ENCODE measurements at places on chromosomes 12 and 14.

- no peak for ATAC-seq
Observed at GRCh38 chr12:73225371-73225937, 953.3 kb downstream of the TRHDE start.

DNA sequence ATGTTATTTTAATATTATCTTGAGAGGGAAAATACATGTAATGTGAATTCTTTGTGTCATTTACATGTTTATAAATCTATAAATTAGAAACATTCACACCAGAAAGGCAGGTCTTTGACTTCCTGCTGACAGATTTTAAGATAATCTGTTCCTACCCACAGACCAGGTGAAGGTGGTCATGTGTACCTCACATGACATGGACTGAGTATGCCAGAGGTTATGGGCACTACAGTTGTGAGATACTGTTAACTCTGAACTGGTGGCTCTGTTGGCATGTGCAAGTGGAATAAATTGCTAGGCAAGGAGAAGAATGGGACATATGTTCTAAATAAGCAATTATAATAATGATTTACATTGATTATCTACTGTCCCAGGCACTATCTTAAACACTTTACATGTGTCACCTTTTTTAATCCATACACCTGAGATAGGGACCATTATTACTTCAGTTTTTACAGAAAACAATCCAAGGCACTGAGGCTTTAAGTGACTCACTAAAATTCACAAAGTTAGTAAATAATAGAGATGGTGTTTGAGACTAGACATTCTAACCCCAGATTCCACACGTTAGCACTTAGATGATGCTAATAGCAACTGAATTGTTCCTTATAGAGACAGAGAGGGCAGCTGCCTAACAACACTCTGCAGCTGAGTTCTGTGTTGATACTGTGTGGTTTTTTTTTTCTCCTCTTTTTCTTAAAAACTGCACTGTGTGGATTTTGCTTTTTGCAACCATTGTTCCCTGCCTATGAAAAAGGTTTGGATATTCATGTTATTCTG is 23.8 kb downstream of the SLC16A7 start:
- no peak for ATAC-seq

DNA sequence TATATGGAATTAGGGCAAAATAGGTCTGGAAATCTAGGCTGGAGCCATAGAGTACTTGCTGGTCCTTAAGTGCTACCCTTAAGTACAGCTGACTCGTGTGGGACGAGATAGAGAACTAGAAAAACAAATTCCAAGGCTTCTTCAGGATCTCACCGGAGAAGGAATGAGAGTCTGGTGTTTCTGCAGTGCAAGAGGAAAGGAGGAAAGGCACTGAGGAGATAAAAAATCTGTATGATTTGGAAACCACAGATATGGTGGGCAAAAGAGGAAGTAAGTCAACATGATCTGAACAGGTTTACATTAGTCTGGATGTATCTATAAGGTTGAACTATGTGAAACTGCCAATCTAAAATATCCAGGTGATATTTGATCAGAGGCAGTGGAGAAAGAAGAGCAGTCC is 134.4 kb upstream of the SOX5 start:
- ATAC-seq: no peak

GRCh38 chr14:98369344-98369743 is 902.7 kb downstream of the BCL11B start:
- no peak for ATAC-seq

DNA sequence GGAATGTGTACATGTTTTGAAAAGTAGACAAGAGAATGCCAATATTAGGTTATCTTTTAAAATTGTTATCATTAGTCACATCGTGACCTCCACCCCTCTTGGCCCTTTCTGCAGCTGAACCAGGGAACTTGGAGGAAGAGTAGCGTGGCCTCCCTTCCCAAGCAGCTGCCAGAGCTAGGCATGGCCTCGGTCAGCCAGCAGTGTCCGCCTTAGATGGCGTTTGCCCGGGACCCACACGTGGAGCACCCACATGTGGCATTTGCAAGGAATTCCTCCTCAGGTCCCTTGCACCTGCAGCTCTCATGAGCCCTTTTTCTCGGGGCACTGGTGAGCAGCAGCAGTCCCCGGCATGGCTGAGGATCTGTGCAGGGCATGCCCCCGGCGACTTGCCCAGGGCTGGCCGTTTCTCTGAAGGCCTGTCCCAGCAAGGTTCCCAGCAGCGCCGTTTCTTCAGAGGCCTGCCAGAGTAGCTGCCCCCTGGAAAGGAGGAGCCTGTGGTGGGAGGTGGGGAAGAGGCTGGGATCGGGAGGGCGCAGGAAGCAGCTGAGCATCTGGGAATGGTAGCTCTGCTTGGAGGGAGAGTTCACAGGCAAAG is 10.8 kb downstream of the JDP2 start:
- ATAC-seq: no peak

GRCh38 chr14:30935445-30935844 is 61.1 kb downstream of the COCH start:
- no peak for ATAC-seq

All from motor neuron (in vitro differentiated cells).